Activated CD4-positive, alpha-beta T cell treated with anti-CD3 and anti-CD28 coated beads for 48 hours (primary cell): ENCODE measurements at places on chromosomes 2 and 18.

- DNase-seq: no peak
These were observed 51.4 kb downstream of the TTC32 start for GRCh38 chr2:19850056-19851050.

DNA sequence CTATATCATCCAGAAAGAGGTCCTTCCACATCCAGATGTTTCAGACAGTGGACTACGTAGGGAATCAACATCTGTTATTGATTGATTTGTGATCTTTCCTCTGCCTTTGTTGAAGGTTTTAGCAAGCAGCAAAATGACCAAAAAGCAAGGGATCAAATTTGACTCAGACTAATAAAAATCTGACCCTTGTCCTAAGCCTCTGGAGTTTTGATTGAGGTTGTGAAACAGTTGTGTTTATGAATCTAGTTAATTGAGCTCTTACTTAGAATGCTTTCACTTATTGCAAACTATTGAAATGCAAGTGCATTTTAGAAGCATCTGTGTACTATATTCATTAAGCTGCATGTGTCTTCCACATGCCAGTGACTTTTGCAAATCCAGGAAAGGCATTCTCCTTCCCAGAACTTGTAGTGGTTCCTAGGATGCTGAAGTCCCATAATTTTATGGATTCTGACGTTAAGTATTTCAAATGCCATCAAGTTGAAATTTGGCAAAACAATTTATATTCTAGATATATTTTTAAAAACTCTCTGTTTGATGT lies 116.0 kb downstream of the MTX2 start:
- no peak for DNase-seq

DNA sequence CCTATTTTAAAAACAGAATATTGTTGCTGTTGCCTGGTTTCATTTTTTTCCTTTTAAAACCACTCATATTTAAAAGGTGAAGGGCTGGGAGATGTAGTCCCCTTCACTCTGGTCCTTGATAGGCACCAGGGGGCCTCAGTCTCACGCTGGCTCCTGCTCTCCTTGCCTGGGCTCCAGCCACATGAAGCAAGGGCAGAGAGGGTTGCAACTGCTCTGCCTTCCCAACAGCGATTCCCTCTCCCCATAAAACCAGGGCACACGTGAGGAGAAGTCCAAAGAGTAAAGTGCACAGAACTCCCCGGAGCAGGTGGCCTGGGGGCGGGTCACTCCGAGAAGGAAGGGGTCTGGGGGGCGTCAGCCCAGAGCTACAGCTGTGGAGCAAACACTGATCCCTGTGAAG lies 12.8 kb downstream of the TMEM127 start:
- no peak for DNase-seq

DNA sequence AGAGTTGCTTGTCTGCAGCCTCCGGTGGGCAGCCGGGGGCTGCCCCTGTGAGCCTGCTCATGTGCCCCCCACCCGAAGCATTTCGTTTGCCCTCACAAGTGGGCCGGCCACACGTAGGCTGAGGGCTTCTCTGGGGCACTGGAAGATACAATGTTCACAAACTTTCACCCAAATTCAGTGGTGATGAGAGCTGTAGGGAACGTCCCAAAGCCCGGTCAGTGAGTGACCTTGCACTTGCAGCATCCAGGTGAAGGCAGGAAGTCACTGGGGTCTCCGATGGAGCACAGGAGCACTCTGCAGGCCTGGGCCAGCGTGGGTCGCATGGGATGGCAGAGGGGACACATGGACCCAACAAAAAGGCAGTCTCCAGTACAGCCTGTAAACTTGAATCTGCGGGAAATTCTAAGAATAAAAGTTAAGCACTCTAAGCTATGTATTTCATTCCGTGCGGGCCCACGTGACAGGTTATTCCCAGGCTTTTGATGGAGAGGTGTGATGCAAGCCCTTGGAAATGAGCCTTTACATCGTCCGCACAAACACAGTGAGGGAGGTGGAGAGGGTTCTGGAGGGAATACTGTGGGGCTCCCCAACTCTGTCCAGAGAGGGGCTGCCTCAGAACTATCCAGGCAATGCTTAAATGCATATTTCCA lies 42.5 kb downstream of the CNGA3 start:
- no peak for DNase-seq

DNA sequence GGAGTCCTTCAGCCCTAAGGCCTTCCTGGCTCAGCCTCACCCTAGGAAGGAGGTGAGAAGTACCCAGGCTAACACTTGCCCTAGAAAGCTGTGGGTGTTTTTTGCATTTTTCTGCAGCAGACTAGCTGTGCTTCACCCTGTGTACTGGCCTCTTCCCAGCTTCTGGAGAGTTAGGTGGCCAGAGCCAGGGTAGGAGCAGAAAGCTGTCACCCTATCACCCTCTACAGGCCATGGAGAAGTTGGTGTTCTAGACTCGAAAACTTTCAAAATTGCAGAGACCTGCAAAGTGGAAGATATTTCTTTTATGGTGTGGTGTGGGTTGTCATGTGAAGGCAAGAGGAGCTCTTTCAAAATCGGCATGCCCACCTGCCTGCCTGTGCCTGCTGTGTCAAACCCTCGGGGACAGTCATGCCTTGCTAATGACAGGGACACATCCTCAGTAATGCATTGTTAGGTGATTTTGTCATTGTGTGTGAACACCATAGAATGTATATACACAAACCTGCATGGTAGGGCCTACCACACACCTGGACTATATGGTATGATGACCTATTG lies 29.8 kb downstream of the EHD3 start:
- no peak for DNase-seq

GRCh38 chr18:1648712-1649111 lies 744.0 kb downstream of the ADCYAP1 start:
- no peak for DNase-seq

- no peak for DNase-seq
These were observed 169.4 kb upstream of the OTX1 start for GRCh38 chr2:62881162-62881795.

DNA sequence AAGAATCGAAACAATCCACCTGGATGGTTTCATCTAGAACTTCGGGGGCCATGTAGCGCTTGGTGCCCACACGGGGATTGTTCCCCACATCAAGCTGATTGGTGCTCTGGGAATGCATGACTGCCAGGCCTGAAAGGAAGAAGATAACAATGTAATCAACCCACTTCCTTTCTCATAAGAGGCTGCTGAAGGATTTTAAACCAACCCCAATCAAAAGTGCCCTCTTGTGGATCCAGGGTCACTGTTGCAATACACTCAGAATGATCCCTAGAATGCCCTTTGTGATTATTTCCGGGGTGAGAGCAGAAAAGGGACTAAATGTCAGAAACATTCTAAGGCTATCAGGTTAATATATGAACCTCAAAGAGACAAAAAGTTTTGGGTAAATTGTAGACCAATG lies 115.2 kb downstream of the ACVR1 start:
- DNase-seq: no peak

- no peak for DNase-seq
These were observed 12.4 kb downstream of the EHD3 start for GRCh38 chr2:31246184-31246852.

- no peak for DNase-seq
These were observed 931.3 kb downstream of the CPS1 start for GRCh38 chr2:211487733-211488132.
